ENCODE measurements at places on chromosomes 4 and X.

- no peaks in the 10 kb centered on the region for H3K27me3 ChIP-seq
- no peak for DNase-seq
- no peak overlapping the region for H3K4me3 ChIP-seq
- peaks cover 7% of the 10 kb centered on the region for H3K4me1 ChIP-seq
- no peaks in the 10 kb centered on the region for H3K36me3 ChIP-seq
- H3K27ac ChIP-seq, result no peak overlapping the region
These were observed 382.0 kb downstream of the GABRG1 start for GRCh38 chr4:45741897-45742296.

- no peaks in the 10 kb centered on the region for H3K4me1 ChIP-seq
- H3K27me3 ChIP-seq, result no peaks in the 10 kb centered on the region
- no peak overlapping the region for H3K27ac ChIP-seq
- H3K4me3 ChIP-seq, result no peak overlapping the region
- DNase-seq, result no peak
- no peaks in the 10 kb centered on the region for H3K36me3 ChIP-seq
These were observed 22.3 kb downstream of the EFNB1 start for GRCh38 chrX:68851082-68851481.

- no peak for DNase-seq
- no peaks in the 10 kb centered on the region for H3K27me3 ChIP-seq
- H3K27ac ChIP-seq, result no peak overlapping the region
- H3K36me3 ChIP-seq, result no peaks in the 10 kb centered on the region
- H3K4me1 ChIP-seq, result no peaks in the 10 kb centered on the region
- no peak overlapping the region for H3K4me3 ChIP-seq
These were observed 21.7 kb downstream of the BMP2K start for GRCh38 chr4:78797777-78798284.

DNA sequence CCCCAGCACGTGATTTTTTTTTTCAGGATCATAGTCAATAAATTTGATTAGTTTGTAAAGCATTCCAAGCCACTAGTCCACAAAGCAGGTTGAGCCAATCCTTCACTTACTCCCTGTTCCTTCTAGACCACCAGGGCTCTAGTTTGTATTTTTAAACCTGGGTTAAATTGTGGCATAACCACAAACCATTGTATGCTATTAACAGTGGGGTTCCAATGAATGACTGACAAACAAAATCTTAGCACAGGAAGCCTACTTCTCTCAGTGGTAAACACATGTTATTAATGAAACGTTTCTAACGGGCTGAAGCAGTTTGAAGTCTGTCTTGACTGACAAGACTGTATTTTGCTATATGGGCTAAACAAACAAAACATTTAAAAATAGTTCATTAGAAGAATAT, 48.6 kb upstream of the GYPA start:
- DNase-seq, result no peak
- H3K4me3 ChIP-seq, result no peak overlapping the region
- no peaks in the 10 kb centered on the region for H3K36me3 ChIP-seq
- no peaks in the 10 kb centered on the region for H3K27me3 ChIP-seq
- H3K4me1 ChIP-seq, result no peaks in the 10 kb centered on the region
- H3K27ac ChIP-seq, result no peak overlapping the region

DNA sequence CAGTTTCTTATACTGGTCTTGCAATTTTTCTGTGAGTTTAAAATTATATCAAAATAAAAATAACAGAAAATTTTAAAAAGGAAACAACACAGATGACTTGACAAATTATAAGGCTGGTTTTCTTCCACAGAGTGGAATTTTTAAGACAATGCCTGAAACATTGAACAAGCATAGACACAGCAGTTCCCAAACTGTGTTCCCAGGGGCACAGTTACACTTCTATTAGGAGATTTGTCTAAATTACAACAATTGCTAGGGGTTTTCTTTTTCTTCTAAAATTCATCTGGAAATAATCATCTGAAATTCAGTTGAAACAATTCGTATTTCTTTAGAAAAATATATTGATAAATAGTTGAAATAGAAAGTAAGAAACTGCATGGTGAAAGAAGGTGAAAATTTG, 26.2 kb downstream of the PDE5A start:
- H3K27ac ChIP-seq, result no peak overlapping the region
- no peak overlapping the region for H3K4me3 ChIP-seq
- H3K36me3 ChIP-seq, result no peaks in the 10 kb centered on the region
- no peaks in the 10 kb centered on the region for H3K27me3 ChIP-seq

- no peak overlapping the region for H3K4me3 ChIP-seq
- DNase-seq, result no peak
- H3K27ac ChIP-seq, result no peak overlapping the region
These were observed 13.2 kb upstream of the CTSO start for GRCh38 chr4:155966731-155967395.

DNA sequence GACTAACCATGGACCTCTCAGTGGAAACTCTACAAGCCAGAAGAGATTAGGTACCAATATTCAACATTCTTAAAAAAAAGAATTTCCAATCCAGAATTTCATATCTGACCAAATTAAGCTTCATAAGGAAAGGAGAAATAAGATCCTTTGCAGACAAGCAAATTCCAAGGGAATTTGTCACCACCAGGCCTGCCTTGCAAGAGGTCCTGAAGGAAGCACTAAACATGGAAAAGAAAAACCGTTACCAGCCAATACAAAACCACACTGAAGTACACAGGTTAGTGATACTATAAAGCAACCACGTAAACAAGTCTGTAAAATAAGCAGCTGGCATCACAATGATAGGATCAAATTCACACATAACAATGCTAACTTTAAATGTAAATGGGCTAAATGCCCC, 156.6 kb downstream of the FAM13A start:
- no peaks in the 10 kb centered on the region for H3K36me3 ChIP-seq
- no peak overlapping the region for H3K4me3 ChIP-seq
- no peak overlapping the region for H3K27ac ChIP-seq
- no peaks in the 10 kb centered on the region for H3K27me3 ChIP-seq
- no peak for DNase-seq

Data from transverse colon (tissue), 4 donors.